AG09319 (cell line): ENCODE measurements at places on chromosomes 7 and 10.

DNA sequence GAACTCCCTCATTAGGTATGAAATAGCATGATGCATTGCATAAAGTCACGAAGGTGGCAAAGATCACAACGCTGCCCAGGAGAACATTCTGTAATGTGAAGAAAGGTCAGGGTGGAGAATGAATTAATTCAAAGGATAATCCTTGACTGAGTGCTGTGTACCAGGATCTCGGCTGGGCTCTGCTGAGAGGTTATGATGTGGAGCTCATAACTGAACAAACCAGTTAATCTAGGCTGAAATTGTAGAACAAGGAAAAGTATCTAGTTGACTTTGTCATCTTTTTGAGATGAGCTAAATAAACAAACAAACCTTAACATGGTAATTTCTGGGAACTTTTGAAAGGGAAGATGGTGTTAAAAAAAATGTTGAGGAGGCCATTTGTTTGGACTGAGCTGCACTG is 6.1 kb downstream of the MSMB start:
- DNase-seq, result no peak

GRCh38 chr7:54833001-54833467 is 74.0 kb upstream of the SEC61G start:
- no peak for DNase-seq

DNA sequence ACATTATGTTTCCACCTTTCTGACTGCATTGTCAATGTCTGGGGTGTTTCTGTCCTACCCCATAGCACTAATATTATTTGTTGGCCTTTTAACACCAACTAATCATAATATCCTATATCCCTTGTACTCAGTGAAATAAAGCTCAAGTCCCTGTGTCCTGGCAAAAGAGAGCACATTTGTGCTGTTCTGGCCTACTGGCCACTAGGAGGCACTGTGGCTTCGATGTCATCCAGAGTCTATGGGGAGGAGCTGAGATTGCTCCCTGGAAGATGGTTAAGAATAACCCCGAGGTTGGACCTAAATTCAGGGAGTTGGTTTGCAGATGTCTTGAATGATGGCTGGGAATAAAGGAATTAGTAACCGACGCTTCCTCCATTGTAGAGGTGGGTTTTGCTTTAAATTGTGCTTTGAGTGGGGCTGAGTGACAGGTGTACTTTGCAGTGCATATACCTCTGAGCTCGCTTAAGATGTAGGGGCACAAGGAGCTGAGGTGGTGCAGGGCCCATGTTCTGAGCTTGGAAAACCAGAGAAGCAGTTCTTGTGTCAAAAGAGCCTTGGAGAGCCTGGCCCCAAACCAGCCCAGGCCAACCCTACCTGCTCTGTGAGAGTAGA is 191.2 kb upstream of the PRSS1 start:
- no peak for DNase-seq

DNA sequence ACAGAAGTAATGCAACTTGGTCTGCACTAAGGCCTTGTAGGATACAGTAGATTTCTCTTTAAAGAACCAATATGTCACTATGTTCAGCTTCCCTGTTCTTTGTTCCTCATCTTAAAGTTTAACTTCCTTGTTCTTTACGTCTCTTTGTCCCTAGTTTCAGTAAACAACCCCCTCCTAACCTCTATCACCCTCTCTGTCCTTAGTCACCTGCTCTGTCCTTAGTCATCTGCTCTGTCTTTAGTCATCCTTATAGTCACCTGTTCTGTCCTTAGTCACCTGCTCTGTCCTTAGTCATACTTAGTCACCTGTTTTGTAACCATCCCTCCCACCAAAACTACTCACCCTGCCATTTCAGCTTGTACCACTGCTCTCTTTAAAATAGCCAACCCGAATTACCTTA is 144.6 kb upstream of the TMEM106B start:
- no peak for DNase-seq

- DNase-seq, result no peak
These were observed 30.0 kb upstream of the CDH23 start for GRCh38 chr10:71366690-71367089.

GRCh38 chr10:60907236-60907635 is 36.7 kb downstream of the RHOBTB1 start:
- DNase-seq, result no peak

DNA sequence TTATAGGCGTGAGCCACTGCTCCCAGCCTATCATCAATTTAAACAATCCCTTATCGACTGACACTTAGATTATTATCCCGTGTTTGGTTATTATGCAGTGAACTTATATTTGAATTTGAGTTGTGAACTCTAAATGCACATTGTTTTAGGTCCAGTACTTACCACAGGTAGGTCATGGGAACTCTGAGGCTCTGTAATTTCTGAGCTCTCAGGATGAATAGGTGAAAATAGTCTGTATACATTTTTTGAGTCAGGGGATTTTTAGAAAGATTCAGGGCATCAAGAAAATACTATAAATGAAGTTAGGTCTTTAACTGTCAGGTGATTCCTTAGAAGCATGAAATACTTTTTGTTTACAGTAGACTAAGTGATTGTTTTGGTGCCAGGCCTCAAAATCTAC is 8.8 kb downstream of the CCDC136 start:
- no peak for DNase-seq

- no peak for DNase-seq
These were observed 8.9 kb downstream of the HIP1 start for GRCh38 chr7:75729851-75730274.

DNA sequence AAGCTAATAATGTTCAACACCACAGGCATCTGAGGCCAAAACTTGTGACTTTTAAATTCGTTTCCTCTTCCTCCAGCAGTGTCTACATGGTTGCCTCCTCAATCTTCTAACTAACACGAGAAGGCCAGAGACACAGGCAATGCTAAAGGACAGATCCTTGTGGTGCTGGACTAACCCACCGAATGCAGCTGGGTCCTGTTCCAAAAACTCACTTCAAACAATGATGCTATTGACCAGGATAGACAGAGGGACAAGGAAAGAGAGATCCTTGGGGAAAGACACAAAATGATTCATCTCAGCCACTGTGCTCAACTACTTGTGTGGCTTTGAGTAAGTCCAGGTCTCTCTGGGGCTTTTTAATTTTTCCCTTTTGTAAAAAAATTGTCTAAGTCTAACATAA is 107.6 kb downstream of the KCNMA1 start:
- no peak for DNase-seq

DNA sequence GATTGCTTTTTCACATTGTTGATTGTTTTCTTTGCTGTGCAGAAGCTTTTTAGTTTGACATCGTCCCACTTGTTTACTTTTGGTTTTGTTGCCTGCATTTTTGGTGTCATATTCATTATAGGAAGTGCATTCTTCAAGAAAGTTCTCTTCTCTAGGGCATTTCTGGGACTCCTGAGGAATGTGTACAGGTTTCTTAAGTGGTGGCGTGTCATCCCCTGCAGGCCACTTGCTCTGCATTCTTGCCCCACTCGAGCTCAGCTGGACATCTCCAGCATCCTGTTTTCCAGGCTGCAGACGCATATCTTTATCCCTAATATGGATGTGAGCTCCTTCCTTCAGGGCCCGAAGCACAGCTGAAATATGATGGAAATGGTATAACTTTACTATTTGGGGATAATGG is 255.6 kb upstream of the HABP2 start:
- DNase-seq, result no peak
